Ascending aorta (tissue), 2 donors: ENCODE measurements at places on chromosomes 2 and 18. TPM values are rescaled to one million over a fixed set of nuclear protein-coding genes. Genes with fewer than 3 reads are reported as not detected.

- DNase-seq = no peak
These were observed 68.2 kb upstream of the MGAT5 start for GRCh38 chr2:134185639-134186038.

Gene RBMS1
- 51.1 TPM for total RNA-seq

DNA sequence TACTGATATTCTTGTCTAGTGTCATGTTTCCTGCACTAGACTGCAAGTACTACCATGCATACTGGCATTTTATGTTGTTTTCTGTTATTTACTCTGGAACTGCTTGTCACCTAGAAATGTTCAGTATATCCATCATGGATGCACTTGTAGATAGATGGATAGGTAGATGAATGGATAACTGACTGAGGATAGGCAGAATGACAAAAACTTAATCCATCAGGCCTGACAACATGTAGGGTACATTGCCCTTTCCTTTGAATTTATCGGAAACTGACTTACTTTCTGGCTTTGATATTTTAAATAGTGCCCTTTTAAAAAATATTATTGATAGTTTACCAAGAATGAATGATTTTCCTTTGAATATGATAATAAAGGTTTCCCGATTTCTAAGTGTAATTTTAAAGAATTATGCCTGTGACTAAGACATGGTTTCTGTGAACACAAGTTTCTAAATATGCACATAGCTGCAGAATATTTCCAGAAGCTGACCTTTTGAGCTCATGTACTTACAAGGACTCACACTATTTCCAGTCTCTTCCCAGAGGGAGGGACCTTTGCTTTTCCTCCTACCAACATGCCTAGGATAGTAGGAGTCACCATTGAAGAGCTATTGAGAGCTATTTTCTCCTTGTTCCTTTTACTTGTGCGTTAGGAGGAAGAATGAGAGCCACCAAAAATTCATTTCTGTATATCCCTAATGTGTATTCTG is 81.3 kb downstream of the ANKRD12 start:
- DNase-seq = no peak

Gene TMEM247
- total RNA-seq = not detected

DNA sequence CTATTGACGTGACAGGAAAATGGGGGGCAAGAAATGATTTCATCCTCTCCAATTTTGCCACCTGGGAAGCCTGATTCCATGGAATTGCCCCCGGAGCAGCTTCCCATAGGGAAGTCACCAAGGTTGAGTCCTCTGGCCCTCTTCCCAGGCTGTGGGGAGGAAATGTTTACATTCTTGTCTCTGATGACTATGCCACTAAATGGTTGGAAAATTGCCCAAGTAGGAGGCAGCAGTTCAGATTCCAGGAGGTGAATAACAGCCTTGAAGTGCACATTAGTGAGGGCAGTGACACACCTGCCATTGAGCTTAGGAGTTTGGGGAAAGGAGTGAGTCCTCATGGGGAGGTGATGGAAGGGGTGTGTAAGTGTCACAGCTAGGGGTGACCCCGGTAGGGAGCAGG is 449.2 kb upstream of the DCC start:
- DNase-seq = no peak

Gene TXNDC2
- total RNA-seq = not detected

Gene PRKAG3
- not detected for total RNA-seq

DNA sequence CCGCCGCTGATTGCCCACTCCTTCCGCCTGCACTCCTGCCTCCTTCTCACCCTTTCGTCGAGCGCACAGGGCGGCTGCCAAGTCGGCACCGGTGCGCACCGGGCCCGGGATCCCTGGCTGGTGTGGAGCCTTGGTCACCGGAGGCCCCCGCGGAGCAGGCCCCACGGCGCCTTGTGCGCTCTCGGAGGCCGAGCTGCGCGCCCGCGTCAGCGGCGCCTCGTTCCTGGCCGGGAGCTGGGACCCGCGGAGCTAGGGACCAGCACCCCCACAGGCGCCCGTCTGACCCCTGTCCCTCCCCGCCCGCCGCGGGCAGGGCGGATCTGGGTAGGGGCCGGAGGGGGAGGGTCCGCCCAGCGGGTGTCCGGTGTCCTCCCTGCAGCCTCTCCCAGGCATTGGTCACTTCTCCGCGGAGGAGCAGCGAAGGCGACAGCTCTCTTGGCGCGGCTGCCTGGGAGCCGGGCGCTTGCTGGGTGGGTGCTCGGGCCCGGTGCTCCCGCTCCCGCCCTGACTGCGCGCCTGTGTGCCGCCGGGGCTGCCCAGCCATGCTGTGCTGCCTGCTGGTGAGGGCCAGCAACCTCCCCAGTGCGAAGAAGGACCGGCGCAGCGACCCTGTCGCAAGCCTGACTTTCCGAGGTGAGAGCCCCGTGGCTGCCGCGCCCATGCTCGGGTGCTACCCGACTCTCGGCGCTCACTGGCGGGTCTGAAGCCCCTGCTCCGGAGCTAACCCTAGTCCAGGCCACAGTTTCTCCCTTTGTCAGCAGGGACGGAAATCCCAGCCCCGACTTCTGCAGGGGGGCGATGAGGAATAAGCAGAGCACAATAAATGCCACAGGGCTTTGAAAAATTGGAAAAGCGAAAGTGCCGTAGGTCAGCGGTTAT is 13.2 kb downstream of the DYSF start:
- no peak for DNase-seq

Gene DCDC2C
- 2.4 TPM for total RNA-seq

- no peak for DNase-seq
These were observed 207.8 kb downstream of the ATAD2B start for GRCh38 chr2:23718931-23719700.

DNA sequence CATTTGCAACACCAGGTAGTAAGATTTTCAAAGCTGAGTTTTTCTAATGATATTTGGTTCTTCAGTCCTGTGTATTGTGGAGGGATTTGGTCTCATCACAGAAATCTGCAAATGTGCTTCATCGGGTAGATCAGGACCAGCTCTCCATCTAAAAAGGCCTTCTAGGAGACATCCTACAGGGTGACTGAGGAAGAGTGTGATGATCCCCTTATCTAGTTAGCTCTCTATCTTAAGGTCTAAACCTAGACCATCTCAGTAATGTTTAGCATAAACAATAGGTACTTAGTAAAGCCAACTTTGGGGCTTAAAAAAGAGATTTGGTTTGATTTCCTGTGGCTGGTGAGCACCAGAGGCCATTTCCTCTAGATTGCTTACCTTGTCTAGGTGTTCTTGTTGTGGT is 145.2 kb downstream of the PRPF40A start:
- no peak for DNase-seq

Gene INPP5D
- total RNA-seq = 21.7 TPM

DNA sequence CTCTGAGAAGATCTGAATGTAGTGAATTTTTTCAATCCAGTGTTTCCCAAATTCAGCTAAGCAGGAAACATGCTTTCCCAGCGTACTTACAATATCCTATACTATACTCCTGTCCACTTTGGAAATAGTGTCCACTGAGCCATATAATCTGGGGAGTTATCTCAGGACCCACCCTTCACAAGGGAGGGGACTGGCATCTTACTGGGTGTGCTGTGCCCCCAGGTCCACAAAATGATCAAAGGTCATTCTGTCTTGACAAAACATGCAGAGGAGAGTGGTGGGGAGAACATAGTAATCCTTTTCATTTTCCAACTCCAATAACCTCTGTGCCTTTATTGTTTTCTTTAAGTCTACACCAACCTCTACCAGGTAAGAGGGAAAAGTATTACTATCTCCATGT is 79.8 kb upstream of the DAPL1 start:
- no peak for DNase-seq
